ENCODE measurements at places on chromosomes 1 and 21.

GRCh38 chr1:64197076-64197475, 6.3 kb upstream of the UBE2U start:
- H3K4me1 ChIP-seq: peaks cover 18% of the 10 kb centered on the region
- no peaks in the 10 kb centered on the region for H3K36me3 ChIP-seq
- H3K27me3 ChIP-seq: no peaks in the 10 kb centered on the region
- H3K4me3 ChIP-seq: no peak overlapping the region
- DNase-seq: no peak
- H3K27ac ChIP-seq: no peak overlapping the region

DNA sequence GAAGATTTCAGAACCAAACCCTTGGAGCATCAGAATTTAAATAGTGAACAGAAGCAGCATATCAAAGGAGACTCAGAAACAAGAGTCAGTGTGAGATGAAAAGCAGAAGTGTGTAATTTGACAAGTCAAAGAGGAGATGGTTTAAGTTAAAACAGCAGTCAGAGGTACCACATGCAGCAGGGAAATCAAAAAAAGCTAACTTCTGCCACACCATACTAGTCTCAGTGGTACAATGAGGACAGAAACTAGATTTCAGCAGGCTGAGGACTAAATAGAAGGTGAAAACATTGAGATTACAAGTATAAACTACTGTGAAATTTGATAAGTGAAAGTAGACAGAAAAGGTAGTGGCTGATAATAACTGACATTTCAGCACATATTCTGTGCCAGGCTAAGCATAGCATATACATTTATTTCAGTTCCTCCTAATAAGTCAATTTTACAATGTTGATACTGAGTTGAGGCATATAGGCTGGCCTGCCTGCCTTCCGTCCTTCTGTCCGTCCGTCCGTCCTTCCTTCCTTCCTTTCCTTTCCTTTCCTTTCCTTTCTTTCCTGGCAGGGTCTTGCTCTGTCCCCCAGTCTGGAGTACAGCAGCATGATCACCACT, 12.6 kb downstream of the SUCO start:
- peaks cover 11% of the 10 kb centered on the region for H3K36me3 ChIP-seq
- DNase-seq: no peak
- H3K27me3 ChIP-seq: no peaks in the 10 kb centered on the region
- no peak overlapping the region for H3K27ac ChIP-seq

GRCh38 chr1:222454782-222455181, 93.1 kb downstream of the HHIPL2 start:
- DNase-seq: no peak
- H3K27ac ChIP-seq: no peak overlapping the region
- H3K4me1 ChIP-seq: peaks cover 12% of the 10 kb centered on the region
- H3K36me3 ChIP-seq: peaks cover 9% of the 10 kb centered on the region
- no peak overlapping the region for H3K4me3 ChIP-seq
- peaks cover 14% of the 10 kb centered on the region for H3K27me3 ChIP-seq

- no peak overlapping the region for H3K4me3 ChIP-seq
- no peak for DNase-seq
- peaks cover 4% of the 10 kb centered on the region for H3K4me1 ChIP-seq
- peaks cover 5% of the 10 kb centered on the region for H3K27me3 ChIP-seq
- H3K27ac ChIP-seq: no peak overlapping the region
Observed at GRCh38 chr21:34006611-34007168, 66.7 kb upstream of the MRPS6 start.

GRCh38 chr1:27643600-27644368, 8.8 kb upstream of the FGR start:
- no peak overlapping the region for H3K4me3 ChIP-seq
- H3K27ac ChIP-seq: no peak overlapping the region
- H3K36me3 ChIP-seq: no peaks in the 10 kb centered on the region
- DNase-seq: peak; percentile 61

GRCh38 chr1:76503100-76503499, 364.2 kb upstream of the ST6GALNAC5 start:
- H3K27ac ChIP-seq: no peak overlapping the region
- no peaks in the 10 kb centered on the region for H3K36me3 ChIP-seq
- no peak for DNase-seq

DNA sequence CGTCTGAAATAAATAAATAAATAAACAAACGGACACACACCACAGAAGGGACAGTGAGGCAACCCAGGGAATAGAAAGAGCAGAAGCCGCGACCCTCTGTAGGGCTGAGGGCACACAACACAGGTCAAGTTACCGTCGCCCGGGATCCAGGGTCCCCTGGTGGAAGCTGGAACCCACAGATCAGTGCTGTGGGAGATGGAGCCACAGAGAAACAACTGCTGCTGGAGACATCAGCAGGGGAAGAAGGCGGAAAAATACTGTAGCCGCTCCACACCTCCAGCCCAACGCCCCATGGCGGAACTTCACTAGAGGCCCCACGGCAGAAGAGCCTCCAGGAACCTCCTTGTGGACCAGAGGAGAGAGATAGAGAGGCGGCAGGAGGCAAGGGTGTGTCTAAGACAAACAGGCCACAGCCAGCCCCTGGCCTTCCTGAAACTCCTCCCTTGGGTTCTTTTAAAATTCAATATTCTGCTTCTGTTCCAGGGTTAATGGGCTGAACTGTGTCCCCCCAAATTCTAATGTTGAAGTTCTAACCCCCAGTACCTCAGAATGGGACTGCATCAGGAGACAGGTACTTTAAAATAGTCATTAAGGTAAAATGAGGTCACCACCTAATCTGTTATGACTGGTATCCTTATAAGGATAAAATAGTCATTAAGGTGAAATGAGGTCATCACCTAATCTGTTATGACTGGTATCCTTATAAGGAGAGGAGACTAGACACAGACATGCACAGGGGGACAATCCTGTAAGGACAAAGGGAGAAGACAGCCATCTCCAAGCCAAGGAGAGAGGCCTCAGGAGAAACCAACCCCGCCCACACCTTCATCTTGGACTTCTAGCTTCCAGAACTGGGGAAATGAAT, 7.7 kb upstream of the HLCS start:
- H3K36me3 ChIP-seq: peaks cover 28% of the 10 kb centered on the region
- H3K27me3 ChIP-seq: peaks cover 14% of the 10 kb centered on the region

DNA sequence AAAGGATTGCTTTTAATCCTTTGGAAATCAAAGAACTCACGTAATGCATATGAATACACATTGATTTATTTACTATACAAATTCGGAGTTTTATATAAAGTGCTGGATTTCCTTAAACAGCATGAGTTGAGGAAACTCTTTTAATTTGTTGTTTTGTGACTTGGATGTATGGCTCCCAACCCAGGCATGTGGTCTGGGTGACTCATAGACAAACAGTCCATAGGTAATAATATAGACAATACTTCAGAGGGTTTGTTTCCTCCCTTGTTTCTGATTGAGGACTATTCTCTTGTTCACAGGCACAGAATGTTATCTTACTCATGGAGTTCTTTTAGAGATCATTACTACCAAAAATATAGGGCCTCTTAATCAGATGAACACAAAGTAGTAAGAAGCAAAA, 43.8 kb downstream of the XPR1 start:
- H3K27me3 ChIP-seq: no peaks in the 10 kb centered on the region
- peaks cover 35% of the 10 kb centered on the region for H3K36me3 ChIP-seq
- no peak overlapping the region for H3K4me3 ChIP-seq
- DNase-seq: no peak
- H3K27ac ChIP-seq: no peak overlapping the region
- H3K4me1 ChIP-seq: no peaks in the 10 kb centered on the region

DNA sequence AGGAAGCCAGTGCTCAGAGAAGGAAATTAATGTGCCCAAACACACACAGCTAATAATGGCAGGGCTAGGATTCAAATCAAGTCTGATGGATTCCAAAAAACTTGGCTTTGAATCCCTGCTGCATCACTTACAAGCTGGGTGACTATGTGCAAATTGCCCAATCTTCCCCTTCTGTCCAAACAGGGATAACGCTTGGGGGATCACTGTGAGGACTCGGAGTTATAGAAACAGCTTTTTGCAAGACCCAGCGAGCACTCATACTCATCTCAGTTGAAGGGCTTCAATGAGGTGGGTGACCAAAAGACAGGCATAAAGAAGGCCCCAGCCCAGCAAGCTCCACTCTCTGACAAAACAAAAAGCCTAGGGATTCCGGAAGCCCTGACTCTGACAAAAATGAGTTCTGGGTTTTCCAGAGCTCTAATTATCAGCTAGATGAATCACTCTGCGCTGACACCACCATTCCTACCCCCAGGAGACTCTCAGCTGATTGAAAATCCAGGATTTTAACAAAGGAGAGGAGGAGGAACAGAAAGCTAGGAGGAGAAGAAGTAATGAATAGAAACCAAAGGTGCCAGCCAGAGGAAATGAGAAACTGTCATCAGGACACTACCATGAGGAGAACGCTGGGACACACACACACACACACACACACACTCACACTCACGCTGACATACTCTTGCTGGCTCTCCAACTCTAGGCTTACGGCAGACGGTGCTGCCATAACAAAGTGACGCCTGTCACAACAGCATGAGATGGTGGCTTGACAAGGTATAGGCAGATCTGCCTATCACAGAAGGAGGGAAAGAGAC, 1.6 kb upstream of the STK40 start:
- peaks cover 46% of the 10 kb centered on the region for H3K4me1 ChIP-seq
- H3K36me3 ChIP-seq: peaks cover 9% of the 10 kb centered on the region
- peak overlapping the region; percentile 43 for H3K4me3 ChIP-seq
- H3K27ac ChIP-seq: peak overlapping the region; percentile 85

- H3K4me3 ChIP-seq: no peak overlapping the region
- no peak overlapping the region for H3K27ac ChIP-seq
- no peaks in the 10 kb centered on the region for H3K27me3 ChIP-seq
- DNase-seq: no peak
- H3K4me1 ChIP-seq: no peaks in the 10 kb centered on the region
Observed at GRCh38 chr1:117275055-117275454, 64.3 kb upstream of the VTCN1 start.

GRCh38 chr1:24862775-24863483, 67.1 kb downstream of the RUNX3 start:
- no peaks in the 10 kb centered on the region for H3K36me3 ChIP-seq
- H3K27ac ChIP-seq: no peak overlapping the region
- no peak for DNase-seq

GRCh38 chr1:221139991-221140390, 260.7 kb downstream of the HLX start:
- H3K36me3 ChIP-seq: no peaks in the 10 kb centered on the region
- H3K4me3 ChIP-seq: no peak overlapping the region
- peaks cover 15% of the 10 kb centered on the region for H3K4me1 ChIP-seq

- peaks cover 46% of the 10 kb centered on the region for H3K27me3 ChIP-seq
- peak overlapping the region; percentile 85 for H3K27ac ChIP-seq
- no peak for DNase-seq
- no peak overlapping the region for H3K4me3 ChIP-seq
Observed at GRCh38 chr1:156815307-156815826, 1.3 kb downstream of the SH2D2A start.

DNA sequence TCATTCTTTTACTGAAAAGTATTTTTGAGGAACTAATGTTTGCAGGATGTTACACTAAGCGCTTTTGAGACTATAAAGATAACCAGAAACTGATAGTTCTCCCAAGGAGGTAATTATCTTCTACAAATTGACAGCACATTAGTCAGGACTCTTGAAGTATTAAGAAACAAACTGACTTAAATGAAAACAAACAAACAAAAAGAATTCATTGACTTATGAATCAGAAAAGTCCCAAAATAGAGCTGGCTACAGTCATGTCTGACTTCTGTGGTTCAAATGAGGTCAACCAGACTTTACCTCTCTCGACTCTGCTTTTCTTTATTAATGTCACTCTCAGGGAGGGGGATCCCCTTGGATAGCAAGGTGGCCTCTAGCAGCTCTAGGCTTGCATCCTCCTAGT, 296.8 kb downstream of the TPR start:
- H3K4me1 ChIP-seq: peaks cover 19% of the 10 kb centered on the region
- H3K36me3 ChIP-seq: peaks cover 30% of the 10 kb centered on the region
- no peaks in the 10 kb centered on the region for H3K27me3 ChIP-seq

- no peaks in the 10 kb centered on the region for H3K36me3 ChIP-seq
- peaks cover 19% of the 10 kb centered on the region for H3K27me3 ChIP-seq
- no peak overlapping the region for H3K27ac ChIP-seq
- DNase-seq: no peak
Observed at GRCh38 chr1:203557390-203557789, 63.4 kb downstream of the OPTC start.

GRCh38 chr1:201085902-201086735, 26.1 kb downstream of the CACNA1S start:
- no peak overlapping the region for H3K4me3 ChIP-seq
- DNase-seq: peak; percentile 44
- peaks cover 19% of the 10 kb centered on the region for H3K4me1 ChIP-seq
- H3K27ac ChIP-seq: no peak overlapping the region

DNA sequence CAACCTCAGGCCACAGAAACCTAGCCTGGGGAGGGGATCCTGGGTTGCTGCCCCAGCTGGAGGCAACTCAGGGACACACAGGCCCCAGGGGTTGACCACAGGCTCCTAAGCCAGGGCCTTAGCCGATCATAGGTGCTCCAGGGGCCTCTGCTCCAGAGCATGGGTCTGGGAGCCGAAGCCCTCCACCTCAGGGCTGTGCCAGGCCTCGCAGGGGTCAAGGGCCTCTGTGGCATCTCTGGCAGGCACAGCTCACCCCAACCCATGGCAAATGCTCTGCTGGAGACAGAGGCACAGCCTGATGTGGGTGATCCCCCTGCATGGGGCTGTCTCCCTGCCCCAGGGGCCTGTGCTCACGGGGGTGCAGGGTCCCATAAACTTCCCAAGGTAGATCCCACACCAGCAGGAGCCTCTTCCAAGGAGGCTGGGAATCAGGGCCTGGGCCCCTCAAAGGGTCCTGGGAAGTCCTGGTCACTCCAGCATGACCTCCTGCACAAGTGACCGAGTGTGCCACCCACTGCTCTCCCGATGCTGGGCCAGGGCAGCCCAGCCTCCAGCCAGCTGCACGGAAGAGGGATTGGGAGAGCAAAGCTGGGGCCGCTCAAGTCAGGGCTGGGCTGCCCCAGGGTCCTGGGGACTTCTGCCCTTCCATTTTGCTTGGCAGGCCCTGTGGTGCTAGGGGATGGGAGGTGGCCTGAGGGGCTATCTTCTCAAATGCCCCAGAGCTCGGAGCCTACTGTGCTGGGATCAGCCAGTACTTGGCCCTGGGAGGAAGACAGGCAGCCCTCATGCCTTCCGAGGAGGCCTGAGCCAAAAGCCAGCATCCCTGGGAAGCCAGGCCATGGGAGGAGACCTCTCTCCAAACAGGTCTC, 22.2 kb upstream of the PRSS38 start:
- H3K27me3 ChIP-seq: peaks cover 30% of the 10 kb centered on the region
- no peaks in the 10 kb centered on the region for H3K36me3 ChIP-seq
- DNase-seq: no peak
- H3K4me1 ChIP-seq: peaks cover 63% of the 10 kb centered on the region

DNA sequence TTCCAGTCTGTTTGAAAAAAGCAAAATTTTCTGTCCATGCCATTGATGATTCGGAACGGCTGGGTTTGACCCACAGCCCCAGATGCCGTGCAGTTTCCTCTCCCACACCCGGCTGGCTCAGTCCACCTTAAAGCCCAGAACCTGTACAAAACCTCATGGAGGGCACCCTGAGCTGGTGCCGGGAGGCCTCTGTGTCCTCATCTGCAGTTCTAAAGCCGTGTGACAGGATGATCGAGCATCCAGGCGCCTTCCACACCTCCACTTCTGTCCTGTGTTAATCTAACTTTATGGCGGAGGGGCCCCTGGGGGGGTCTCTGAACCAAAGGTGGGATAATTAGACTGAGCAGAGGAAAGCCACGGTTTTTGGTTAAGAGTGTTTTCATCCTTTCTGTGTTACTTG, 49.6 kb downstream of the SLC37A1 start:
- no peak overlapping the region for H3K27ac ChIP-seq
- H3K36me3 ChIP-seq: no peaks in the 10 kb centered on the region
- peaks cover 3% of the 10 kb centered on the region for H3K27me3 ChIP-seq
- DNase-seq: no peak
- peaks cover 68% of the 10 kb centered on the region for H3K4me1 ChIP-seq

GRCh38 chr21:42212266-42212665, 6.7 kb upstream of the ABCG1 start:
- H3K4me3 ChIP-seq: no peak overlapping the region
- H3K27me3 ChIP-seq: peaks cover 30% of the 10 kb centered on the region
- peaks cover 29% of the 10 kb centered on the region for H3K4me1 ChIP-seq
- H3K27ac ChIP-seq: no peak overlapping the region
